ENCODE measurements at places on chromosomes 2 and 18.

DNA sequence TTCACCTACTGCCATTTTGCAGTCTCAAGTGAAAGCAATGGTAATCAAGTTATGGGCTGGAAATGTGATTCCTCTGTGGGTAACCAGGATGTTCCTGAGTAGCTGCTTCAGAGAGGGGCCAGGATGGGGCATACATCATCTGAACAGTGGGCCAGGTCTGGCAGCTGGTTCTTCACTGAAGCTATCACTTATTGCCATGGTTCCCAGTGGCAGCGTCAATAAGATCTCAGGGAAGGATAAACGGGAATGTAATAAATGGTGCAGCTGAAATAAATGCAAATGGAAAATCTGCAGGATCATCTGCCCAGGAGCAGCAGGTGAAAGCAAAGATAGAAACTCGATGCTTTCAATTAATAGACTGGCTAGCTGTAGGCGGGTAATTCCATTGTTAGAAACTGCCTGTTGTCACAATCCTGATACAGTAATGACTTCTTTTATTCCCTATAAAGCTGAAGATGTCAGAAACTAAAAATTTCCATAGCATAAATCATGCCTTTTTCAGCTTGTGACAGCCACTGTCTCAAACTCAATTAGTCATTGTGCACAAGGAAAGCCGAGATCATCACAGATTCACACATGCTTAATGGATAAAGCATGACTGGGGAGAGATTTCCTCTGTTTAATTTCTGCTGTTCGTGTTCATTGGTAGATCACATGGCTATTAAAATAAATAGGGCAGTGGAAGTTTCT is 56.2 kb upstream of the CCDC85A start:
- no peak for DNase-seq

- no peak for DNase-seq
Measured at GRCh38 chr2:191365089-191365488, 119.9 kb downstream of the MYO1B start.

DNA sequence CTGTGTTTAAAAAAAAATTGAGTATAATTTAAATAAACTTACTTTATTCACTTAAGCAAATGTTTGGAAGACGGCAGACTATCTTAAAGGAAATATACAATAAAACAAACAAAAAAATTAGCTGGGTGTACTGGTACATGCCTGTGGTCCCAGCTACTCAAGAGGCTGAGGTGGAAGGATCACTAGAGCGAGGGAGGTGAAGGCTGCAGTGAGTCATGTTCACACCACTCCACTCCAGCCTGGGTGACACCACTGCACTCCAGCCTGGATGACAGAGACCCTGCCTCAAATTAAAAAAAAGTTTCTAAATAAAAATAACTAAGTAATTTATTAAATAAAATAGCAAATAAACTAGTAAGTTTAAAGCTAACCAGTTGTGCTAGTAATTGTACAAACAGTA is 7.5 kb downstream of the PUM2 start:
- DNase-seq, result no peak

DNA sequence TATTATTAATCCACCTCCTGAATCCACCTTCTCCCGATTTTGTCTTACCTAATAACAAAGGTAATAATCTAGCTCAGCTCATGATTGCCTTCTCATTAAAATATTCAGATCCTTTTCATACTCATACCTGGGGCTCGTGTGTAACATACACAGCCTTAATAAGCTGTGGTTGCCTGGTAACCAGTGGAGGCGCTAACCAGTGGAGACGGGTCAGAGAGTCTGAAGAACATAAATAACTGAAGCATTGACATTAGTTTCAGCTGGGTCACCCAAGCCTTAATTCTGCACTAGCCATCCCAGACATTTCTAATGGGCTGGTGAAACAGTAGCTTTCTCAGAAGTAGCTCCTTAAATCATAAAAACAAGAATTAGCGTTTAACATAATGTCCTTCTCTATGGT is 14.8 kb upstream of the DTNA start:
- DNase-seq, result no peak

- DNase-seq, result no peak
Measured at GRCh38 chr18:2914881-2915240, 68.1 kb downstream of the EMILIN2 start.

DNA sequence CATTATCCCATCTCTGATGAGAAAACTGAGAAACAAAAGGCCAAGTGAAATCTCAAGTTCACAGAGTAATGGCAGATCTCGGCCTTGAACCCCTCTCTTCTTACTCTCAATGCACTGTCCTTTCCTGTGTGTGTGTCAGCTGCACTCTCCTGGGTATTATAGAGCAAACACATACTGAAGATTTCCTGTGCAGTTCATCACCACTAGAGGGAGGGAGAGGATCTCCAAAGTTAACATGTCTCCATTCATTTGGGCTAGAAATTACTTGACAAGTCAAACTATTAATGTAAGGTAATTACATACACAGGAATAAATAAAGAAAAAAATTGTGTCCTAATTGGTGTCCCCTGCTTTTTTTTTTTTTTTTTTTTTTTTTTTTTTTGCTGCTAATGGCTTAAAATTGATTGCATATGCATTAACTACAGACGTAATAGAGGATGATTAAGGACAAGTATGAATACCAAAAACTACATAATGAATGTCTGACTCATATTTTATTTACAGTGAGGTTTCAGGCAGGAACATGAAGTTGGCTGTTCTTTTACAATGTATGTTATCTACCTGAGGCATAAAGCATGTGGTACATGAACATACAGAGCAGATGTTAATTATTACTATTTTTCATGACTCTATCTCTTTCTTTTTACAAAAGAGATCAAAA is 269.2 kb downstream of the NYAP2 start:
- DNase-seq, result no peak

GRCh38 chr18:75067996-75068645 is 140.8 kb downstream of the PTGR3 start:
- DNase-seq, result no peak

DNA sequence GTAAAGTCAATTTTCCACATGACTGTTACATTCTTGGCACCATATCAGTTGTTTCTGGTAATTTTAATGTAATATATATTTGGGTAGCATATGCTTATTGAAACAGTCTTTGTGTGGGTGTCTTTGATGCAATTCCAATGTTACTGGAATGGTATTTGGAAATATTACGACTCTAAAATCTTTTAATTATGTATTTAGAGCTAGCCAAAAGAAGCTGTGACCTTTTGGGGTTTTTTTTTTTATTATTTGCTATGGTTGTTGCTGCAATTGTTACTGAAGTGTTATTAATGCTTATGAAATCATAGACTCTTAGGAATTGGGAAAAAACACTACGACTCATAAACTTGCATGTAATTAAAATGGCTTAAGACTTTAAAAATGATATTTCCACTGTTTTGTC is 95.9 kb downstream of the AOX1 start:
- DNase-seq, result no peak

DNA sequence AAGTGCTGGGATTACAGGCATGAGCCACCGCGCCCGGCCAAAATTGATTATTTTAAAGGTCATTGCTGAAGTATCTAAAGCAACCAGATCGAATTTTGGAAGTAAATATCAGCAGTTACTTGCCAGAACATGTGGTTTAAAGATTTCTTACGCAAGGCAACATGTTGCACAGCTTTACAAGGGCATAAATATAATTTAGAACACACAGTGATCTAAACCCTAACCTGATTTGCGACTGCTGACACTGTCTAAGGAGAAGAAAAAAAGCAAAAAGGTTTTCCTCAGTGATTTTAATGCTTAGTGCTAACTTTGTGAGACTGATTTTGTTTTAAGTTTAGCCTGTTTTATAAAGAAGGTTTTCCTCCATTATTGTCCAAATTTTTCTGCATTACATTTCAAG is 569.9 kb upstream of the LINC00305 start:
- no peak for DNase-seq

DNA sequence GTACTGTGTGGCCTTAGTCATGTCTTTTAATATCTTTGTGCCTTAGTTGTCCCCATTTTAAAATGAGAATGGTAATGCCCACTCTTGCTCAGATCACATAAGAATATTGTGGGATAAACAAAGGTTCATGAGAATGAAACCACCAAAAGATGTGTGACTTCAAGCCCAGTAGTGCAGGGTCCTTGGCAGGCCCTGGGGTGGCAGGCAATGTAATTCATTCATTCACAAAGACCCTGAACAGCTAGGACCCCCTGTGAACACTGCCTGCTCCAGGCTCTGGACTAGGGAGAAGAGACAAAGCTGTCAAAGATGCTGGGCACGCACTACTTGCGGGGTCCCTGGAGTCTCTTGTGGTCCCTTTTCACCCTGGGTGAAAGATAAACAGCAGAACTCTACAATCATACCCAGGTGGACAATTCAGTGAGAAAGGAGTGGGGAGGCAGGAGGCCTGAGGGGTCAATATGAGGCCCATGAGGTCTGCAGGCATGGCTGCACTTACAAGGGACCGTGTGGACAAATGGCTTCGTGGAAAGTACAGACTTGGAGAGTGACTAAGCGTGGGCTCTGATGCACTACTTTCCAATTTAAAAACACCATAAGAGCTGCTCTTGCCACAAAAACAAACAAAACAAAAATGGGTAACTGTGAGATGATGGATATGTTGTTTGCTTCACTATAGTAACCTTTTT is 136.1 kb downstream of the SMAD7 start:
- no peak for DNase-seq

DNA sequence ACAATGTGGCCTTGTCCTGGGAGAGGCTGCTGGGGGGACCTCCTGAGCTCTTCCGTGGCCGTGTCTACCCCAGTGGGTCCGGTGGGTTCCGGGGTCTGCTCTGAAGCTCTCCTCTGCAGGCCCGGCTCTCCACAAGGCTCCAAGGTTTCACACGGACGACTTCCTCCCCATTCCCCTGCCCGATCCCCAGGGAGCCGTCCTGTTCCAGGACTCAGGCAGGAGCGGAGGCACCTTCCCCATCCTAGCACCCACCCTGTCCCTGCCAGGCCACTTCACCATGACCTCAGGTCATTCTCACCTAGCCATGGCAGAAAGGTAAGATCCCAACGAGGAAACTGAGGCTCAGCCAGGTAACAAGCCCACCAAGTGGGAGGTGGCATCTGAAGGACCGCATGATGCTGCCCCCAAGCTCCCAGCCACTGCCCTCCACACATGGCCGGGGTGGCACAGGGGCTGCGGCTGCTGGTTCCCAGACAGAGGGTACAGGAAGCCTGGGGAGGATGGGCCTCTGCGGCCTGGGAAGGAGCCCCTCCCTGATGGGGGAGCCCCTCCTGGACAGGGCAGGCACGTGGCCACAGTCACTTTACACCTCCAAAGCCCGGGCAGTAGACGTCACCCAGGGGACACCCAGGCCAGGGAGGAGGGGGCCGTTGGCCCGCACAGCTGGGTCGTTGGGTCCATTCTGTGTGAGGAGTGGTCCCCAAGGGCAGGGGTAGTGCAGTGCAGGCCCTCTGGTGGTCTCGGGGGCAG is 274.0 kb downstream of the NDUFA10 start:
- no peak for DNase-seq

- DNase-seq, result no peak
Measured at GRCh38 chr2:103135679-103136078, 373.8 kb downstream of the TMEM182 start.

GRCh38 chr2:138336146-138336545 is 165.4 kb upstream of the SPOPL start:
- DNase-seq, result no peak

GRCh38 chr2:232489516-232490220 is 2.0 kb upstream of the ECEL1 start:
- no peak for DNase-seq

- DNase-seq, result no peak
Measured at GRCh38 chr18:53887447-53887846, 337.0 kb downstream of the MBD2 start.

DNA sequence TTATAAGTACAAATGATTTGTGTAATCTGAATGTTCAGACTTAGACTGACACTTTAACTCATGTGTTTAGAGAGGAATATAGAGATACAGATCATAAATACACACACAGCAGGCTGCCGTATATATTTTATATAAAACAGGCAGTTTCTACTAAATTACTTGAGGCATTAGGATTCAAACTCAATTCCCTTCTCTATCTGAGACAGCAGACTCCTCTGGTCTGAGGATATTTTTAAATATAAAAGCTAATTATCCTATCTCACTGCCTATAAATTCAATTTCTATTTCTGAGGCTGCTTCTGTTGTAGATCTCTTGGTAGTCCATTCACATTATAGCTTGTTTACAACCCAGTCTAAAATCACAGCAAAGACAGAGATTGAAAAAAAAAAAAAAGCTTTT is 46.9 kb downstream of the BCL2 start:
- DNase-seq, result no peak

DNA sequence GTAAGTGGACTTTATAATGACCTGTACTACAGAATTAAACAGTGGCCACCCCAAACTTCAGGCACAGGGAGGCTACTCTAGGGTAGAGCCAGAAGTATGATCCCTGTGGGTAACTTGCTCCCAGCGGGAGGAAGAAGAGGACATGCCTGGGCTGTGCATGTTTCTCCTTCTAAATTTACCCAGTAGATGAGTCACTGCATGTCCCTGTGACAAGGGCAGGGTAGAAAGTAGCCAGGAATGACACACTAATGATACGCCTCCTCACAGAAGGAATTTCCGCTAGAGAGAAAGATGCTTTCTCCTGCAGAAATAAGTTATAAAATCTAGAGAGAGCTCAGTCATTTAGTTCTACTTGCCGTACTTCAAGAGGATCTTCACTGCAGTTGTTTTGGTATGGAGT is 7.5 kb downstream of the ACYP2 start:
- DNase-seq, result no peak

DNA sequence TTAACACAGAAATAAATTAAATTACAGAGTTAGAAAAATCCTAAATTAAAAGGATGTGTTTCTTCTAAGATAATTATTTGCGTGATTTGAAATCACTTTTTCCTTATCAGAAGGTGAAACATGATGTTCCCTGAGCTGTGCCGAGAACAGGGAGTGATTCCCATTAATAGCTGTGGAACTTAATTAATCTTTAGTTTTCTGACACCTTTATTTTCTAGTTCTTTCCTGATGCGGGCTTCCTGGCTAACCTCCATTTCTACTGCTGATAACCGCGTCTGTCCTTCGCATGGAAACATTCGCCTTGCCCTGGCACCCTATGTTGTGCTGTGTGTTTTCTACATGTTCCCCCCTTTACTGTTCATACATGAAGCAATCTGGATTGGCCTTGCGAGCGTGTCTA is 172.9 kb downstream of the FAM210A start:
- no peak for DNase-seq

GRCh38 chr18:56373601-56374000 is 264.8 kb downstream of the TXNL1 start:
- no peak for DNase-seq

GRCh38 chr2:240560480-240561324 is 545 bp downstream of the DUSP28 start:
- peak; percentile 99 for DNase-seq

All from activated CD4-positive, CD25-positive, alpha-beta regulatory T cell (primary cell).